Kasumi-1 (cell line): ENCODE measurements at places on chromosomes 13 and 19.

GRCh38 chr19:46863818-46864629 lies 3.2 kb downstream of the ARHGAP35 start:
- DNase-seq: no peak

- DNase-seq: no peak
Measured at GRCh38 chr19:46118136-46118535, 6.4 kb downstream of the IGFL3 start.

GRCh38 chr13:47957073-47957472 lies 44.0 kb downstream of the SUCLA2 start:
- DNase-seq: no peak

- no peak for DNase-seq
Measured at GRCh38 chr13:28590461-28590860, 68.5 kb upstream of the POMP start.

DNA sequence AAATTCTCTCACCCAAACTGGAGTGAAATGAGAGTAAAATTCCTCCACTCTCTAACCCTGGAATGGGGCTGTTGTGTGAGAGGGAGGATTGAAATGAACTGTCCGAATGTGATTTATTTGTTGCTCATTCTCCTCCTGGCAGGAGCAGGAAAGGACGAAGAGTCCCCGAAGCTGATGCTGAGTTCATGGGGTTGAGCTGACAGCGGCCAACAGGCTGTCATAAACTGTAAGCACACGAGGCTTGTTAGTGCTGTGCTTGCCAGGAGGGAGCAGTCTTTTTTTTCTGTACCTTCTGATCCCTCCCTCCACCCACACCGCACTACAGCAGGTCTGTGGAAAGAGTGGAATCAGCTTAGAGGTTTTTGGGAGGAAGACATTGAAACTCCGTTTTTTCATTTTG lies 33.1 kb upstream of the ZNF331 start:
- DNase-seq: no peak

DNA sequence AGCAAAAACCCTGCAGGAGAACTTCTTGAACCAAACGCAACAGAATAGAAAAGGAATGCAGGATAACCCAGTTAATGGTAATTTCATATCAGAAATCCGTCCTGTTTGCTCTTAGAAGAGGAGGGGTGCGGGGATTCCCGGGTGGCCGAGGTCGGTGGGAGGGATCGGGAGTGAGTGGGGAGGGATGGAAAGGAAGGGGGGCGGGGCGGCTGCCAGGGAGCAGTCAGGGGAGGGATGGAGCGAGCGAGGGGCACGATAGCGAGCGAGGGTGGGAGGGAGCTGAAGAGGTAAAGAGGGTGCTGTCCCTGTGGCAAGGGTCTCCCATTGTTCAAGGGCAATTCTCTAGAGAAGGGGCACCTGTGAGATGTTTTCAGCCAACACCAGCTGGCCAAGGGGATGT lies 26.5 kb downstream of the CD177 start:
- no peak for DNase-seq

DNA sequence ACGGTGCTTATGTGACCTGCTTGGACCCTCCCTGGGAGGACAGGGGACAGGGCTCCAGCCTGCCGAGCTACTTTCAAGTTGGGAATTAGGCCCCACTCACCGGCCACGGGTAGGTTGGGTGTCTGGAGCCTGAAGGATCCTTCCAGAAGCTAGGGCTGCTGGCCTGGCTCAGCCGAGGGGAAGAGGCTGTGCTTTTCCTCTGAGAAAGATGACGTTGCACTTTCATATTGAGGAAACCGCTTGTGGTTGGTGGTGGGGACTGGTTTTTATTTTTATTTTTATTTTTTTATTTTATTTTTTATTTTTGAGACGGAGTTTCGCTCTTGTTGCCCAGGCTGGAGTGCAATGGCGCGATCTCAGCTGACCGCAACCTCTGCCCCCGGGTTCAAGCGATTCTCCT lies at the start of gene TMEM150B:
TMEM150B (minus strand) TSS at position 170 of the 400 bp plus-strand sequence. CDS start 4,305 bp downstream, outside the sequence.
- DNase-seq: no peak

DNA sequence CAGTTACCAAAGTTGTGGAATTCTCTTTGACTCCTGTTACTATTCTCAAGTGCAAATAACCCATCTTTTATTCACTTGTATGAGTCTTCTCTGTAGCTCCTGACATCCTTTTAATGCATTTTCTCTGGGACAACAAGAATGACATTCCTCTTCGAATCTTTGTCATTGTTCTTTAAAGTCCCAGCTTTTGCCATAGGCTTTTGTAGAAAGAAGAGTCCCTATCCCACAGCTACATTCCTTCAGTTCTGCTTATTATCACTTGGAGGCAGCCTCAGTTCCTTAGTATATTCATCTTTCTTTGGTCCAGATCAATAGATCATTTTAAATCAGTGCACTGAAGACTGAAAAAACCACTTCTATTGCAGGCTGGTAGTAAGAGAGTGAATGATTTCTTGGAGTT lies 560.2 kb downstream of the DACH1 start:
- no peak for DNase-seq

DNA sequence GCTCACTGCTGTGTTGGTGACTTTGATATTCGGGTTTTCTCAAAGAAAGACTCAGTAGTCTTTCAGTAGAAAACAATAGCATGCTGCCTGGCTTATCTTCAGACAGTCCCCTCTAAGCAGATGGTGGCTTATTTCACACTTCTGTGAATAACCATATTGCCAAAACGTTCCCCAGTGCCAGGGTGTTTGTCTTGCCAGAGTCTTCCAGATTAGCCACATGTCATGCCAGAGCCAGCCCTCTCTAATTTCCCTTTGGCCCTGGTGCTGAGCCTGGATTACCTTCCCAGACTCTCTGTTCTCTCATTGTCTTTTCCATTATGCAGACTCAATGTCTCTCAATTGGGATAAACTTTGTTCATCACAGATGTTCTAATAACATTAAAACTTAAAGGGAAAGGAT lies 488.0 kb upstream of the ATXN8OS start:
- DNase-seq: no peak
